ENCODE measurements at places on chromosomes 1 and 21.

DNA sequence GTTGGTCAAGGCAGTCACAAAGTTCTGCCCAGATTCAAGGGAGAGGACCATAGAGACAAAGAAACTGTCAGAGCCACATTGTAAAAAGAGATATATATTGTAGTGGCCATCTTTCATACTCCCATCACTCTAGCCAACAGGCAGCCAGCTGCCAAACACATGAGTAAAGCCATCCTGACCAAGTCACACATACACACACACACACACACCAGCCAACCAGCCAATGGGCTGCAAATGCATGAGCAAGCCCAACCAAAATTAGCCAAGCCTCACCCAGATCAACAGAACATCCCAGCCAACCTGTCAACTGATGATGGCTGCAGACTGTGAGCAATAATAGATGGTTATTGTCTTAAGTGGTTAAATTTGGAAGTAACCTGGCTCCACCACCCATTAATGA is 120.7 kb downstream of the SEC16B start:
- no peak for DNase-seq

GRCh38 chr1:233689017-233689747 is 75.3 kb downstream of the KCNK1 start:
- DNase-seq = no peak

- no peak for DNase-seq
Observed at GRCh38 chr1:51088474-51088873, 13.6 kb upstream of the C1orf185 start.

DNA sequence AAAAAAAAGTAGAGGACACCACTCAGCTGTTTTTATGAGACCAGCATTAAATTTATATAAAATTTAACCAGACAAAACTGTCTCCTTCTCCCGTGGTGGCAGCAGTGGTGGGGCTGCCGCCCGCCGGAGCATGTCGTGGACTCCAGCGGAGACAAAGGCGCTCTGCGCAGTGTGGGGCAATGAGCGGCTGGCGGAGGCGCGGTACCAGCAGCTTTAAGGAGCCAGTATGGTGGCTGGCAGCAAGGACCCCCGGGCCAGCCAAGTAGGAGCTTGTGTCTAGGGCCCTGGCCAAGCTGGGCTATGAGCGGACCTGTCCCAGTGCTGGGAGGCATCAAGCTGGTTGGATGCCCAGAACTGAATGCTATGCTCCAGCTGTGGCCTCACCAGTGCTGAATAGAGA is 2102.9 kb downstream of the NCAM2 start:
- DNase-seq = no peak

DNA sequence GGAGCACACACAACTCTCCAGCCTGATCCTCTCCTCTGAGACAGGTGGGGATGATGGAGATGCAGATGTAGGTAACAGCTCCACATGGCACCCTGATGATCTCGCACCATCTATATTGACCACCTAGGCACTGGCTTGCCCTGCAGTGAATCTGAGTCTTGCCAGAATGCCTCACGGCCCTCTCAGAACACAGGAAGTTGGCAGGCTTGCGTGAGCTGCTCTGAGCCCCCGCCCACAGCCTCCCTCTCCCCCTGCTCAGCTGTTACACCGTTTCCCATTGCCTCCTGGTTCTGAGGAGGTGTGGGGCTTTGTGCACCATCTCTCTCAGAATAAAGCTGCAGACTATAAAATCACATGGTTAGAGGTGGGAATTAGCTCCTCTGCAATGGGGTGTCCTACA is 48.0 kb downstream of the URB2 start:
- no peak for DNase-seq

GRCh38 chr1:179082999-179083335 is 1.1 kb downstream of the TOR3A start:
- DNase-seq = no peak

GRCh38 chr1:205026181-205026580 is 16.8 kb upstream of the CNTN2 start:
- DNase-seq = no peak

DNA sequence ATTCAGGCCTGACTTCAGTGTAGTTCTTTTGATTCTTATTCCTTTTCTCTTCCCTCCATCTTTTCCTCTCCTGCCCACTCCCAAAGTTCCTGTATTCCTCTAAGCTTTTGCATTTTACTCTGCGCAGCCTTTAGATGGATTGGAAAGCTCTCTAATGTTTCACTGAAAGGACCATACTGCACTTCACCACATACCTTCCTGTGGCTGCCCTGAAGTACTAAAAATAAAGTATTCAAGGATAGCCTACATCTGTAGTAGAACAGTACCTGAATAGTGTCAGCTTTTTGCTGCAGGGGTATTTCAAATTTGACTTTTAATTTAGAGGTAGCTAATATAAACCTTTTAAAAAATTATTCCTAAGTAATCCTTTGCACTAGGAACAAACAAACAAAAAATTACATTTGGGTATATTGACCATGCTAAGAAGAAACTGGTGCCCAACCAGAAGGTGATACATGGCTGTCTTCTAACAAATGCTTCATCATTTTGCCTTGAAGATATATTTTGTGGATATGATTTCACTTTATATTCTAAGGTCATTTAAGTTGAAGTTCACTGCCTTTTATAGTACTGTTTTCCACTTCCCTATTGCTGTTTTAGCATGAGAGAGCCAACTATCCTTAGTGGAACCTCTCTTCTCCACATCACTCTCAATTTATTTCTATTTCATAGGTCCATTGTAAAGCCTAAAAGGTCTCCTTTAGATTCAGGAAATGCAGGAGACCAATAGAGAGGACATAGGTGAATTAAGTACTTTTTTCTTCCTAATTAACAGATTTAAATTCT is 22.8 kb downstream of the FAM20B start:
- DNase-seq = no peak

DNA sequence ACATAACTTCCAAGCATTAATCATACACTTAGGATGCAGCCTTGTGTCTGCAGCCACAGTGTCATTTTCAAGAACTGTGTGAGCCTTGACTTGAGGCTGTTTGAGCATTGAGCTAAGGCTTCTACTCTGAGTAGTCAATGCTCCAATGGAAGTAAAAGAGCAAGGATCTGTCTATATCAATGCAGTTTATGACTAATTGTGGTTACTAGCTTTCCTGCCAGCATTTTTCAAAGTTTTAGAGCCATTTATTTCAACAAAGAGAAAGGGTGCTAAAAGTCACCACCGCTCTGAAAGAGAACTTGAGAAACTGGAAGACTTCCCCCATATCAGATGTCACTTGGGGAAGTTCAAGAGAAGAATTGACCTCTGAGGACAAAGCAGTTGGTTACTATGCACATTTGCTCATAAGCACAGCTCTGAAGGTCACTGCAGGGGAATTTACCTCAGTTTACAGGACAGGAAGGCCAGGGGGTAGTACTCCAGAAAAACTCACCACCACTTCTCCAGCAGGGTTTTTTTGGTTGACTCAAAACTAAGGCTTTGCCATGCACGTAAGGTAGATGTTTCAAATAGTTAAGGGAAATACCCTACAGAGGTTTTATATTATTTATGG is 24.5 kb upstream of the RGS1 start:
- no peak for DNase-seq

- DNase-seq = no peak
Observed at GRCh38 chr1:8335246-8335645, 17.3 kb downstream of the SLC45A1 start.

GRCh38 chr1:43442756-43443155 is 11.0 kb downstream of the HYI start:
- no peak for DNase-seq

- no peak for DNase-seq
Observed at GRCh38 chr1:187234706-187235105, 406.0 kb downstream of the PLA2G4A start.

DNA sequence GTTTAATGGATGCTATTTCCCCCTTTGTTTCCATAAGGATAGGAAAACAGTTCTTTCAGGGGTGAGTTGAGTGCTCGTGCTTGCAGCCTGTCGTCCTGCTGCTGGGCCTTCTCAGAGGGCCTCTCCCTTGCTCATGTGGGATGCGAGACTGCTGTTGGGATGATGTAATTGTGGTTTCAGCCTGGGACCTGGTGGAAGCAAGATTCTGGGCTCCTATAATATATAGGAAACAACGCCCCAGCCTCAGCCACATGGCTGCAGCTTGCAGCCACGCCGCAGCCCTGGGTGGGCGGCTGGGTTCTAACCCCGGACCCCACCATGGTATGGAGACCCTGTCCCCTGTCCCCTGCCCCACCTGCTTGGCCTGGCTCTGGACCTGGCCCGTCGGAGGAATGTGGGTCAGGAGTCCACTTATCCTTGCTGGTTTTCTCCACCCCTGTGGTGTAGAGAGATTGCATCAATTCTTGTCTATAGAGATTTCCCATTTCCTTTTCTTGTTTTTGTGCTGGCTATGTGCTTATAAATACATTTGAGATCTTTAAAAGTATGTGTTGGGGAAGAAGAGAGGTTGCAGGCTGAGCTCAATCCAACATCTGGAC is 357.8 kb downstream of the SIPA1L2 start:
- no peak for DNase-seq

GRCh38 chr1:118032883-118033282 is 103.3 kb downstream of the WDR3 start:
- no peak for DNase-seq

DNA sequence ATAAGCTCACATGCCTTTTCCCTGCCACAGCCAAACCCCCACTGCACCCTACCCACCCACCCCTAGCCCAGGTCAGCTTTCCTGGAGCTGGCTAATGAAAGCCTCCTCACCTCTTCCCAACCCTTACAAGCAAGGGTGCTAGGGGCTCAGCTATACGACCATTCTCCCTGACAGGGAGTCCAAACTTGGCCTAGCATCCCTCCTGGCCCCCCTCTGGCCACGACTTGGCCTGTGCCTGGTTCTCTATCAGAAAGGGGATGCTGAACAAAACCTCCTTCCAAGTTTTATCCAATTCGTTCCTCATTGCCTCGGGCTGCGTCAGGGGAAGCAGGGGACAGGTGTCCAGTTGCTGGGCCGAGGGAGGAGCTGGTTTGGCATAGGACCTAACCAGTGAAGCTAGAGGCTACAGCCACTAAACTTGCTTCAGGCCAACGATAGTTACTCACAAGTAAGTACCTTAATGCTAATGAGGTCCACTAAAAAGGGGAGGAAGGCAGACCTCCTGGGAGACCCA is 8.6 kb downstream of the TMEM81 start:
- DNase-seq = no peak

GRCh38 chr1:155976913-155977689 is 1.2 kb downstream of the ARHGEF2 start:
- no peak for DNase-seq

DNA sequence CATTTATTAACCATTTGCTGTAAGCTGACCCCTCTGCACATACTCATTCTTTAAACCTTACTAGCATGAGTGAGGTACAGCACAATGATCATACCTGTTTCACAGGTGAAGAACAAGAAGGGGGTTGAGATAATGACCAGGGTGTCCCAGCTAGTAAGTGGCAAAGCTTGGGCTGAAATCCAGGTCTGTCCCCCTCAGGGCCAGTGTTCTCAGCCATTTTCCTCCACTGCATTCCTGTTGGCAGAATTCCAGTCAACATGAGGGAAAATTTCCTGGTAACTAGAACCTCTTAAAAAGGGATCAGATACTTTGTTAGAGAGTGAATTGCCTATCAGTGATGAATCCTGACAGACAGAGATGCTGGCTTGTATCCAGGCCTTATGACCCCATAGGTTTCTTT is 48.1 kb downstream of the SPATA46 start:
- no peak for DNase-seq

DNA sequence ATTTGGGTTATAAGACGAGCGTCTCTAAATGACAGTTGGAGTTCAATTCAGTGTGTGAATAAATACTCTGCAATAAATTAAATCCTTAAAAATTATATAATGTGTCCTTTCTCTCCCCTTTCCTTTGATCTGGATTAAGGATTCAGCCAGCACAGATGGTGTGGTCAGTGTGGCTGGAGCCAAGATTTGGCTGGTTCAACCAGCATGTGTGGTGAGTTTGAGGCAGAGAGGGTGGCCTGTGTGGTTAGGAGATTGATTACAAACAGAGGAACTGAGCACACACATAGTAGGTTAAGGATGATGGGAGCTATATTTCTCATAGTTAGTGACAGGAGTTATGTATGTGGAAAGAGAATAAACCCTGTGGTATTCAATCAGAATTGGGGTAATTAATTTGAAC is 14.2 kb upstream of the AMIGO1 start:
- DNase-seq = no peak

- no peak for DNase-seq
Observed at GRCh38 chr1:181759481-181759880, 276.2 kb downstream of the CACNA1E start.

DNA sequence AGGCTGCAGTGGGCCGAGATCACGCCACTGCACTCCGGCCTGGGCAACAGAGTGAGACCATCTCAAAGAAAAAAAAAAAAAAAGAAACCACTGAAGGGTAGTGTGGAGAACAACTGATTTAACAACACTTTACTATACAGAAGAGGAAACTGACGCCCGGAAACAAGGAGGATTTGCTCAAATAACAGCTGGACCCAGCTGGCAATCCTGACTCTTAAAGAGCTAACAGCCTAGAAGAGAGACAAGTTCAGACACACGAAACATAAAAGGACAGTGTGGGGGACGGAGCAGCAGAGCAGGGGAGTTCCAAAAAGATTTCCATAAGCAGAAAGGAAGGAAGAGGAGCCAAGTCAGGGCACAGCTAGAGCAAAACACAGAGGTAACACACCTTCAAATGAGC is 4.4 kb downstream of the ECHDC2 start:
- no peak for DNase-seq

- no peak for DNase-seq
Observed at GRCh38 chr1:41497056-41497440, 12.6 kb upstream of the EDN2 start.

DNA sequence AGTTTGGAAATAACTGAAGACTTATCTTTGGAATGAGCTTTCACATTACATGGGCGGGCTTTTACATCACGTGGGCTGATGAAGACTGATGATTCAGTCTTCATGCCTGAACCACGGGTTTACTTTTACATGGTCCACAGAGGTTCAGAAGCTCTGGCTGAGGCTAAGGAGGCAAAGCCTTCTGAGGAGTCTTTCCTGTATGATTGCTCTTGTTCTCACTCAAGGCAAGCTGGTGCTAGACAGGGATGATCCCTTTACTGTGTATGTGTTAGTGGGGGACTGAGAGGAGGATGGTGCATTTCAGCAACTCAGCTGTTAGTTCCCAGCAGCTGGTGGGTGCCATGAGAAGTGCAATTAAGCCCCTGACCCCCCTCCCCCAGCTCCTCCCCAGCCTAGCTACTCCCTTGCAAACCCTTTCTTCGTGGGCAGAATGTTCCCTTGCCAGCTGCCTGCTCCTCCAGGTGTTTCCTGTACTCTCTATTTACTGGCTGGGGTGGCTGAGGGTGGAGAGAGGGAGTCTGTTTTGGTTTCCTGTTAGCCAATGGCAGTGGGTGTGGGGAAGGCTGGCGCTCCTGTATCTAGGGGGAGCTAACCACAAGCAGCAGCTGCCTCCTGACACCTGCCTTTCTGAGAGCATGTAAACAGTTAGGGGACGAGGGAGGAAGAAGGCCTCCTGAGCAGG is 15.4 kb downstream of the BTG2 start:
- DNase-seq = peak; percentile 30
